NCI-H146 (cell line): ENCODE measurements at places on chromosomes 7 and 10.
A peak's percentile ranks its signal among the peaks of the same experiment; 100 is the strongest.

DNA sequence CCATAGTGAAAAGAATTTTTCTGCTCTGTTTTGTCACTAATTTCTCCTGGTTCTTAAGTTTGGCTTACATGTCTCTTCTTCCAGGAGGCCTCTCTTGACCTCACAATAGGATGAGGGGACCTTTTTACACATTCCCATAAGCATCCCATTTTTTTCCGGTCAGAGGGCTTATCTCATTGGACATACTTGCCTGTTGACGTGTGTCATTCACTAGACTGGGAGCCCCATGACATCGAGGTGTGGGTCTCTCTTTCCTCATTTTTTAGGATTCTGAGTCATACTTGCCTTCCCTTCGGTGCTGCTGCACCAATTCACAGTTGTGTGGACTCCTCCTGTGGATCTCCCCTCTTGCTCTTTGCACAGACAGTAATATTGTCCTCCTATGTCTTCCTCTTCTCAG is 601.8 kb downstream of the GATA3 start:
- DNase-seq: no peak

GRCh38 chr10:103626178-103626577 is 132.7 kb downstream of the NEURL1 start:
- no peak for DNase-seq

DNA sequence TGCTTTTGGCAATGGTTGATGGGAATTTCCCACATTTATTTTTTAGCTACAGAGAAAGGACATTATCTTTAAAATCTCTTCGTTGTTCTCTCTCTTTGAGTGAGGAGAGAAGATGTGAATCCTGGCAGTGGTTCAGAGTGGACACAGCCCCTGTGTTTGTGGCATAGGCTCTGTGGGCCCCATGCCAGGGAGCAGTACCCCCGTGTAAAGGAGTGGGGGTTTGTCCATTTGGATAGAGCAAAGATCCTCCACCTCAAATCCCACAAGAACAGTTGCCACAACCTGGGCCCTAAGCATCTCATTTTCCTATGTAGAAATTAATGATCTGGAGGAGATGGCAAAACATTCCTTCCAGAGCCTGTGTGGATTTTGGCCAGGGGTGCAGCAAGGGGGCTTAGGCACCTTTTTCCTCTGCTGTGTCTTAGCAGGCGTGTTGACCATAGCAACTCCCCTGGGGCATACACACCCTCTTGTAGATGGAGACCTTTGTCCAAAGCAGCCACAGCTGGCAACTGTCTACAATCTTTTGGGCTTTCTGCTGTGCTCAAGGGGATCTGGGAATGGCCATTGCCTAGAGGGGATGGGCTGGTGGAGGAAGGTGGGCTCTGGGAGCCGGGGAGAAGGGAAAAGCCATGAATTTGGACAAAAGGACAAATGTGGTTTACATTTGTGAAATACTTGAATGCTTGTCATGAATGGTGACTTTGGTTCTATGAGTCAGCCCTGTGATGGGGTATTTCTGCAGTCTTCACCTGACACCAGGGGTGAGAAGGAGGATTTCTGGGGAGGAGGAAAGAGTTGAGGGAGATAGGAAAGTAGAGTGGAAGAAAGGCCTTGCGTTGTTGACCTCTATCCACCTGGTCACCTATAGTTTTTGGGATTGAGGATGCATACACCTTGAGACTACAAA is 92.0 kb downstream of the TCF7L2 start:
- DNase-seq: no peak

DNA sequence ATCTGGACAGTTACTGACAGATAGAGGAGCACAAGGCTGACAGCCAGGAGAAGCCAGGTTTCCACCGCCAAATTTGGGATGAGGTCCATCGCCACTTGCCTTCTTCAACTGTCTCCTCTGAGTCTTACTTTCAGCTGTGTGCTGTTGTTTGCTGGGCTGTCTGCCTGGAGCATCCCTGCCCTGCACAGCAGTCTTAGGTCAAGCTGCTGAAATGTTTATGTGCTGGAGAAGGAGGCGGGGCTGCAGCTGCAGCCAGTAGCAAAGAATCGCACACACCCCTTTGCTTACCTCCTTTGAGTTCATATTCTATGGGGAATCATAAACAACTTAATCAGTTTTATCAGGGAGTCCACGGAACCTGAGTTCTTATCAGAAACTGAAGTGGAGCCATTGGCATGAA is 20.1 kb upstream of the CYP3A5 start:
- DNase-seq: no peak

DNA sequence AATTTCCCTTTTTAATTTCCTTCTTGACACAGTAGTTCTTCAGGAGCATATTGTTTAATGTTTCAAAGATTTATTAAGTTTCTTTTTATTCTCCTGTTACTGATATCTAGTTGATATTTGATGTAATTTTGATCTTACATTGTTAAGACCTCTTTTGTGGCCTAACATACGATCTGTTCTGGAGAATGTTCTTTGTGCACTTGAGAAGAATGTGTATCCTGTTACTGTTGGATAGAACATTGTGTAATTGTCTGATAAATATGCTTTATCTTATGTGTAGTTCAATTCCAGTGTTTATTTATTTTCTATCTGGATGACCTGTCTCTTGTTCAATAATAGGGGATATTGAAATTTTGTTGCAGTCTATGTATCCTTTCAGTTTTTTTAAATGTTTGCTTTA is 106.7 kb downstream of the ITGB1 start:
- DNase-seq: no peak

DNA sequence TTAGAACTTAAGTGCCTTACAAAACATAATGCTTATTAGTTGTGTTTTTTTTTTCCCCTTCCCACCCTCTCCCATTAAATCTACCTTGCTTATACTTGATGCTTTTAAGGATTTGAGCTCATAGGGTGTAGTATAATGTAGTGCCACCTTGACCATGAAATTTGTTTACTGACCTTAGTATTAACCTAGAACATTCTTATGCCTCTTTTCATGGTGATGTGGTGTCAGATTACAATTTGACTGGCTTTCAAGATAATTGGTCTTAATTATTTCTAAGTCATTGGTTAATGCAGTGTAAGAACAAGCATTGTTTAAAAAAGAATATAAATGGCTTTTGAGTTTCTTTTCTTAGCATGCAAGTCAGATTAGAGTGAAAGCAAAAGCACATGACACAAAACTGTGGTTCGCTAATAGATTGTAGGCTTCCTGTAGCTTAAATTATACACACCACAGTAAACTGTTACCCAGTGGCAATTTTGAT is 61.8 kb downstream of the ADD3 start:
- DNase-seq: peak; percentile 49

DNA sequence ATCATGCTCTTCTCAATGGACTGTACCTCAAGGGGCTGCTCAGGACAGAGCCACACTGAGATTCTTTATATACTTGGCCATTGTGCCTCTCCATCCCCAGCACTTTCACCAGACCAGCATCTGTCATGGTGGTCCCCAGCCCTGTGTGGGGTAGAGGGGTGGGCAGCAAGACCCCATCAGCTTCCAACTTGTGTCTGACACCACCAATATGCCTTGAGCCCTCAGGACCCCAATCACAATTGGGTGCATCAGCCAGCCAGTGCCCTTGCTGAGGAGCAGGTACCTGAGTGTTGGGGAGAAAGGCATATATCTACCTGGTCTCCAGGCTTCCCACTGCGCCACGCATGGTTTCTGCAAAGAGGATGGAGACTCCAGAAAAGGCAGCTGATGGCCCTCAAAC is 56.3 kb downstream of the GRID1 start:
- no peak for DNase-seq

DNA sequence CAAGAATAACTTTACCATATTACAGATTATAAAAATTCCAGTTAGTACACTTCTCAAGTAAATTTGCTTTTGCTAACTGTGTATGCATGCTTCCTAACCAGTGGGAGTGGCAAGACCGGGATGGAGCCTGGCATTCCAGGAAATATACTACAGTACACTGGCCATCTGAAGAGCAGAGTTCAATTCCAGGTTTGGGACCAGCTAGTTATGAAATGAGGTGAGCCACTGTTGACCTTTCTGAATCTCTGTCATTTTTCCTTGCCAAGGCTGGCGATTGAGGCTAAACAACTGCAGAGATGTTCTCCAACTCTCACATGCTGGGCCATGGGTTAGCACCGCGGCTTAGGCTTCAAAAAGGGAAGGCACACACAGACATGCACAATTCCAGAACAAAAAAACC is 258.2 kb downstream of the GLI3 start:
- DNase-seq: no peak

DNA sequence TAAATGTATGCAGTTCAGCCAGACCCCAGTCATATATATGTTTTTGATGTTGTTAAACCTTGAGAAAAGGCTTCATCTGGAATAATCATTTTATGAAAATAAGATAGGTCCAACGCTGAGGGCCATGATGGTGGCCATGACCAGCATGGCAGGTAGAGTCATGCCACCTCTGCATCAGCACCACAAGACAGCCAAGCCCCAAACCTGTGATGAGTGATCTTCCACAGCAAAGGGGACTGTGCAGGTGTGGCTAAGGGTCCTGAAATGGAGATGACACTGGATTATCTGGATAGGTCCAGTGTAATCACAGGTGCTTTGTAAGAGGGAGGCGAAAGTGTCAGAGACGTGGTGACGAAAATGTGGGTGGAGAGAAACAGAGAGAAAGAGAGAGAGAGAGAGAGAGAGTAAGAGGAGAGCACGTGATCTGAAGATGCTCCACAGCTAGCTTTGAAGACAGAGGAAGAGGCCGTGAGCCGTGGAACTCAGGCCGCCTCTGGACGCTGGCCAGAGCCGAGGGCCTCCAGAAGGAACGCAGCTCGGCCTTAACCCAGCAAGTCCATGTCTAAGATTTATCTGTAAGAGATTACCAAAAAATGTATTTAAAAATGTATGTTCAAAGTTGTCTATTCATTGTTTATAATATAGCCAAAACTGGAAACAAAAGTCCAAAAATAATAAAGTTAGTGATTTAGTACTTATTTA is 304.4 kb upstream of the SHH start:
- no peak for DNase-seq

DNA sequence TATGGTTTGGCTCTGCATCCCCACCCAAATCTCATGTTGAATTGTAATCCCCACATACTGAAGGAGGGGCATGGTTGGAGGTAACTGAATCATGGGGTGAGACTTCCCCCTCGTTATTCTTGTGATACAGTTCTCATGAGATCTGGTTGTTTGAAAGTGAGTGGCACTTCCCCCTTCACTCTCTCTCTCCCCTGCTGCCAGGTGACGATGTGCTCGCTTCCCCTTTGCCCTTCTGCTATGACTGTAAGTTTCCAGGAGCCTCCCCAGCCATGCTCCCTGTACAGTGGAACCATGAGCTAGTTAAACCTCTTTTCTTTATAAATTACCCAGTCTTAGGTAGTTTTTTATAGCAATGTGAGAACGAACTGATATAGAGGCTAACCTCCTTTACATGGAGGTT is 16.6 kb downstream of the PLPP4 start:
- no peak for DNase-seq

GRCh38 chr7:27636326-27637006 is 26.2 kb downstream of the HIBADH start:
- no peak for DNase-seq

GRCh38 chr10:98478430-98479222 is 31.9 kb upstream of the HPS1 start:
- DNase-seq: no peak

DNA sequence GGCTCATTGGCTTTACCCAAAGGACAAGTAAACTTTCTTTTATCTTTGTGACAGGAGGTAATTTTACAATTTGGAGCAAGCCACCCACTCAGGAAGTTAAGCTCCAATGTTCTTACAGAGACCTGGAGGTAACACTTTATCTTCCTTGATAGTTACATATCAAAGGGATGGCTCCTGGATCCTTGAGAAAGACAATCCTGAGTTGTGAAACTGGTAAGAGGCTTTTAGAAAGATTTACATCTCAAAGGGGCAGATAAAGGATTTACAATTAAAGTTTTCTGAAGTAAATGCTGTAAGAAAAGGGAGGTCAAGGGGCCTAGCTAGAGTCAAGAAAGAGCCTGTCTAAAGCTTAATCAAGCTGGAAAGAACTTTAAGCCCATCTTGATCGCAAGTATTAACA is 124.4 kb upstream of the ZNF804B start:
- DNase-seq: no peak

DNA sequence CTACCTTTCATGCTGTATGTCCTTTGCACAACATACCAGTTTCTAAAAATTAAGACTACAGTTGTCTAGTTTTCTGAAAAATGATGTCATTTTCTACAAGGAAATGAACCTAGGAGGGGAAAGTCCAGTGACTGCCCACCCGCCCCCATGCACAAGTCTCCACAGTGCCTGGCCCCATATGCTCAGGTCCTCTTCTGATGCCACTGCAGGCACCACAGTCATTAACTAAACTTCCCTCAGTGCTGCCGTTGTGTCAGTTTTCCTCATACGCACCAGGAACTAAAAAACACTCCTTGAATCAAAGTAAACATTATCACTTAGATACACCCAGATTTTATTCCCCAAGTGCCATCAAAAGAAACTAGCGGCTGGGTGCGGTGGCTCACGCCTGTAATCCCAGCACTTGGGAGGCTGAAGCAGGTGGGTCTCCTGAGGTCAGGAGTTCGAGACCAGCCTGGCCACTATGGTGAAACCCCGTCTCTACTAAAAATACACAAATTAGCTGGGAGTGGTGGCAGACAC is 6.9 kb upstream of the TNS3 start:
- no peak for DNase-seq

GRCh38 chr7:54810401-54810800 is 51.4 kb upstream of the SEC61G start:
- DNase-seq: no peak

DNA sequence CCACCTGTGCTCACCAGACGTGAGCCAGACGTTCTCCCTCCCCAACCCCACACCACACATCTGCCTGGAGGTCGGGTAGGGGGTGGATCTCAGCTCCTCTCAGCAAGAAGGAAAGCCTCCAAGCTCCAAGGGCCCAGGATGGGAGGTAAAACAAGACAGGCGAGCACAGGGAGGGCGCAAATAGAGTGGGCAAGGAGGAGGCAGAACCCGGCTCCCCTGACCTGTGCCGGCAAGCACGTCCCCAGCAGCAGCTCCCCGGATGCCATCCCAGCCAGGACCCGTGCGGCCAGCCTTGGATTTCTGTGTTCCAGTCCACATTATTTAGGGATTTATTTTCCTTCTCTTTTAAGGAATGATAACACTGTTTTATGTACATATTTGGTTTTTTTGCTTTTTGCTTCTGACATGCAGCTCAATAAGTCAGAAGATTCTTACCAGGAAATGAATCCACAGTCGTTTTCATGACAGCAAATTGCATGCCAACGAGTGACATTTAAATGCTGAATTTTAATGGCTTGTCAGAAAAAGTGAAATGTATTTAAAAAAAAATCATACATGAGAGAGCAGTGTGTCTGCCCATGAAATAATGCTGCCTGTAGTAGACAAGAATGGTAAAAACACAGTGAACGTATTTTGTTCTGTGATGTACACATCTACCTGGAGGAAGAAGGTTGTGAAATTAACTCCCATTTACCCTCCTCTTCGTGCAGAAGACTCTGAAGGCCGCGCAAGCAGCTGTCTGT is 276.5 kb downstream of the PTPRN2 start:
- no peak for DNase-seq

DNA sequence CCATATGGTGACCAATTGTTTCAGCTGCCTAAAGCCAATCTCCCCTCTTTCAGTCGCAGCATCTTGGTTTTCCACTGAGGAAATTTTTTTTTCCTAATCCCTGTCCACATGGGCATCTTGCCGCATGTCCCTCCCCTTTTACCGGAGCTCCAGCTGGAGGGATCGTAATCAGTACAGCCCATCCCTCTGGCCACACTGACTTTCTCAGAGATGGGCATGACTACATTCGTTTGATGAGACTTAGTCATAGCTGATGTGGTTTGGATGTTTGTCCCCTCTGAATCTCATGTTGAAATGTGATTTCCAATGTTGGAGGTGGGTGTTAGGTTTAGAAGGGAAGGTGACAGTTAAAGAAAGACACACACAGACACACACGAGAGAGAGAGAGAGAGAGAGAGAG is 186.8 kb upstream of the CXCL12 start:
- no peak for DNase-seq
